ENCODE measurements at places on chromosomes 3 and 15.

- DNase-seq, result no peak
These were observed 7.1 kb downstream of the FAM81A start for GRCh38 chr15:59444980-59445545.

DNA sequence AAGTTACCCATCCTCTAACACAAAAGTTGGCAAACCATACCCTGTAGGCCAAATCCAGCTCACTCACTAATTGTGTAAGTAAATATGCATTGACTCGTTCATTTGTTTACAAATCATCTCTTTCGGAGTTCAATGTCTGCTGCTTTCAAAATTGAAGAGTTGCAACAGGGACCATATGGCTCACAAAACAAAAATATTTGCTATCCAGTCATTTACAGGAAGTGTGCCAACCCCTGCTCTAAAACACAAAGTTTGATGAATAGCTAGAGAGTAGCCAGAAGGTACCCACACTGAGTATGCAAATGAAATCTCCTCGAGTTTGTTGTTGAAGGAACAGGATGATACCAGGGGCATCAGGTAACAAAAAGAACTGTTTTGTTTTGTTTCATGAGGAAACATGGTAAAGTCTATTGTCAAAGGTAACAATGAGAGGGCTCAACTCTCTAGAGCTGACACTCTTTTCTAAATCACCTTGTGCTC is 236.2 kb upstream of the THBS1 start:
- DNase-seq, result no peak

DNA sequence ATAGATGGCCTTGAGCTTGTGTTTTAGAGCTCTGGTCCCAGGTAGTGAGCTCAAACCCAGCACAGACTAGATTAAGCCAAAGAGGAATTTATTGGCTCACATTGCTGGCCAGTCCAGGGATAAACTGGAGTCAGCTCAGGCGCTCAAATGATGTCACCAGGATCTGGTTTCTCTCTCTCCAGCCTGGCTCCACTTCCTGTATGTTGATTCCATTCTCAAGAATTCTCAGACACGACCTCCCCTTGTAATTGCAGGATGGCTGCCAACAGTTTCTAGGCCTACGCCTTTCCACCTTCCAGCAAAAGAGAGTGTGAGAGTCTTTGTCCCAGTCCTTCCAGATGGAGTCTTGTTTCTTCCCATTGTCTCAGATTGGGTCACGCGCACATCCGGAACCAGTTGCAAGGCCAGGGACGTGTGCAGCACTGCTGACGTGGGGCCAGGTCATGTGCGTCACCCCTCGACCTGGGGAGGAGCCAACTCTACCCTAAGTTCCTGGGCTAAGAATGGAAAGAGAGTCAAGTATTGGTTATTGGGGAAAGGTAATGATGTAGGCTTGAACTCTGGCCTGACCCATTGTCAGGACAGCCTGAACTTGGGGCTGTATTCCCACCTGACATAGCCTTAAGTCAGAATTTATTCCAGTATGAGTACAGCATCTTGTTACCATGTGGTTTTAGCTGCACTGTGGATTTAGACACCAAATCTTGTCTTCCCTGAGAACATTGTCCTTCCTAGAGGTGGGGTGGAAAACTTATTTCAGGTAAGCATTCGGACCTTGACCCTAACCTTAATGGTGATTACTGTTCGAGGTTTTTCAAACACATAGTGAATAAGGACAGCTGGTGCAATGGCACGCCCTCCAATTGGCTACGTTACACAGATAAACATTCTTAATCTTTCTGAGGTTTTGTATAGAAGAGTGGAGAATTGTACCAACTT is 31.6 kb downstream of the CACNA1D start:
- no peak for DNase-seq

DNA sequence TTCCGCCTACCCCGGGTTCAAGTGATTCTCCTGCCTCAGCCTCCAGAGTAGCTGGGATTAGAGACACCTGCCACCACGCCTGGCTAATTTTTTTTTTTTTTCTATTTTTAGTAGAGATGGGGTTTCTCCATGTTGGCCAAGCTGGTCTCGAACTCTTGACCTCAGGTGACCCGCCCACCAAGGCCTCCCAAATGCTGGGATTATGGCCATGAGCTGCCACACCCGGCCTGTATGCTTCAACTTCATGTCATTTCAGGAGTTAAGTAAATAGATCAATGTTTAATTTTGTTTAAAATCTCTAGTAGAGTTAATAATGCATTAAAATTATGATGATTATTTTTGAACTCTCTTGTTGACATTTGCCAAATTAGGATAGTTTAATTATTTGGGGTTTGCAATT is 121.1 kb upstream of the ALDH1A3 start:
- DNase-seq, result no peak

Data from GM03348 (cell line).